RPMI7951 (cell line): ENCODE measurements at places on chromosomes 7 and 10. TPM values are rescaled to one million over a fixed set of nuclear protein-coding genes. Genes with fewer than 3 reads are reported as not detected.

DNA sequence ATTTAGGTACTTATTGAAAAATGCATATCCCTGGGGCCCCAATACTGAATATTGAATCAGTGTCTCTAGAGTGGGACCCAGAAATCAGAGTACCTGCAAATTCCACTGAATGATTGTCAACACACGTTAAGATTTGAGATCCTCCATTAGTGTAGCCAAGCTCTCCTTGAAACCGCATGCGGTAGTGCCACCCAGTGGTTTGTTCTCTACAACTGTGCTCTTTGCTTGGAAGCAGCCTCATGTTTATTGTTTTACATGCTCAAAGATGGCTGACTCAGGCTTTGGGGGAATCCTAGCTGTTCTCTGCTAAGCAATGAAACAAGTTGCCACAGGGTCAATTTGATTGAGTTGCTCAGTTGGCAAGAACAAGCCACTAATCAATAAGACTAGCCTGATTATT is 340.2 kb upstream of the CELF2 start:
- no peak for DNase-seq

DNA sequence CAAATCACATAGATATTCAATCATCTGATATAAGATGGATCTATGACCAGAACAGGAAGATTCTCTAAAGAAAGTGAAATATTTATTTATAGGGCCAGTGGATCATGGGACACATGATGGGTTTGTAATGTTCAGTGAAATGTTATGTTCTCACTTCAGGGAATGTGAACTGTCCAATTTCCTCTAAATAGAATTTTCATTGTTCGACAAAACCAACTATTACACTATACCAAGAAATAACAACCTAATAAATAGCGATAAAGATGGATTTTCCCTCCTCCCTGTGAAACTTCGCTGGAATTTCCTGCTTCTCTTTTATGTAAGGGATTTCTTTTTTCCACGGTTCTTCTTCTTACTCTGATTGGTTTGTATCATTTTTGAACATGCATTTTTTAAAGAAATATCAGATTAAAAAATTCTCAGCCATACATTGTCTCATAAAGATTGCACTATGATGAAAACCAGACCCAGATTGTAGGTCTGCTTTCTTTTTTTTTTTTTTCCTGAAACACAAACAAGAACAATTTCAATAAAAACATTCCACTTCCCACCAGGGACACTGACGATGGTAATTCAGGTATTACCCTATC is 139.8 kb upstream of the ZEB1 start:
- no peak for DNase-seq

Gene NOBOX
- not detected in 2 replicates for total RNA-seq

- no peak for DNase-seq
Measured at GRCh38 chr10:61404751-61405150, 48.4 kb downstream of the TMEM26 start.

DNA sequence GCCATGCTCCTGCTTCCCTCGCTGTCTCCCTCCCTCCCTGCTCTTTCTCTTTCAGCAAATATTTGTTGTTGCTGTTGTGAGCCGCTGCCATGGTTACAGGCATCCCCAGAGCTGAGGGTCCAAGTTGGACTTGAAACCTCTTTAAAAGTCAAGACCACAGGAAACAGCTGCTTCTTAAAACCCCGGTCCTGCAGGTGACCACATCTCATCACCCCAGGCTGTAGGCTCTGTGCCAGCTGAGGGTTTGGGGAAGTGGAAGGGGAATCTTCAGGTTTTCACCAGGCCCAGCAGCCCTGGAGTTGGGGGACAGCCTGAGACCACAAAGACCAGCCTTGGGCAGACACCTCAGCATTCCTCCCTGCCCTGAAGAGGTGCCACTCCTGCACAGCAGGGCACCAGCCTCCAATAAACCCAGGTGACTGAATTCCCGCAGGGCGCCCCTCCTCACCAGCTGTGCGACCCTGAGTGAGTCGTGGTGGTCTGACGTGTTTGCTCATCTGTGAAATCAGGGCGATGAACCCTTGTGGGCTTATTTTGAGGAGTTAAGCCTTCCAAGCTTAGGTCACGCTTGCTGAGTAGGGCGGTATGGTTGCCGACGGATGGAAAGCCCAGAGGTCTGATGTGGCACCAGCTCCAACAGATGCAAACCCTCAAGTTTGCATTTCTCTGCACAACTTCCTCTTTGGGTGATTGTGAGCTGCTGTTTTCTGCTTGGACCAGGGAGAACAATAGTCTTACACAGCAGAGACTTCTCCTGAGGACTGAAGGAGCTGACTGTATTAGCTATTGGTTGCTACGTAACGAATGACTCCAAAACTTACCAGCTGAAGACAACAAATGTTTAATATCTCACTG is 24.8 kb downstream of the NPTX2 start:
- DNase-seq, result peak; percentile 11

Gene ZNF32
- 21.0 and 23.8 TPM in 2 replicates for total RNA-seq

DNA sequence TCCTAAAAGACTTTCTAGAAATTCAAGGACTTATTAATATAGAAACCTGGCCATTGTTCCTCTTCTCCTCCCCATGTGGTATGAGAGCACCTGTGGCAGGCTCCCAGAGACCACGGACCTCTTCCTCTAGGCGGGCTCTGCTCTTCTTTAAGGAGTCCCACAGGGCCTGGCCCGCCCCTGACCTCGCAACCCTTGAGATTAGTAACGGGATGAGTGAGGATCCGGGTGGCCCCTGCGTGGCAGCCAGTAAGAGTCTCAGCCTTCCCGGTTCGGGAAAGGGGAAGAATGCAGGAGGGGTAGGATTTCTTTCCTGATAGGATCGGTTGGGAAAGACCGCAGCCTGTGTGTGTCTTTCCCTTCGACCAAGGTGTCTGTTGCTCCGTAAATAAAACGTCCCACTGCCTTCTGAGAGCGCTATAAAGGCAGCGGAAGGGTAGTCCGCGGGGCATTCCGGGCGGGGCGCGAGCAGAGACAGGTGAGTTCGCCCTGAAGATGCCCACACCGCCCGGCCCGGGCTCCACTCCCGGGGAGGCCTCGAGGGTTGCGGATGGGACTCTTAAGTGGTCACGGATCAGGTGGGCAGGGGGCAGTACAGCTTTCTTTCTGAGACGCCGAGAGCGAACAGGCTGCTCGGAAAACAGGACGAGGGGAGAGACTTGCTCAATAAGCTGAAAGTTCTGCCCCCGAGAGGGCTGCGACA is at the start of gene SLC26A4:
TSS of gene SLC26A4 (plus strand) at position 448 of the 700 bp plus-strand sequence. CDS start 814 bp downstream, outside the sequence.
- DNase-seq, result no peak

- DNase-seq, result no peak
Measured at GRCh38 chr7:95433952-95434556, 774 bp downstream of the PON2 start.

GRCh38 chr7:82442492-82443035 is 1.0 kb downstream of the CACNA2D1 start:
- no peak for DNase-seq

- DNase-seq, result no peak
Measured at GRCh38 chr10:116138897-116139296, 134.1 kb downstream of the GFRA1 start.

Gene RBM20
- 0.20 and 0.36 TPM in 2 replicates for total RNA-seq

DNA sequence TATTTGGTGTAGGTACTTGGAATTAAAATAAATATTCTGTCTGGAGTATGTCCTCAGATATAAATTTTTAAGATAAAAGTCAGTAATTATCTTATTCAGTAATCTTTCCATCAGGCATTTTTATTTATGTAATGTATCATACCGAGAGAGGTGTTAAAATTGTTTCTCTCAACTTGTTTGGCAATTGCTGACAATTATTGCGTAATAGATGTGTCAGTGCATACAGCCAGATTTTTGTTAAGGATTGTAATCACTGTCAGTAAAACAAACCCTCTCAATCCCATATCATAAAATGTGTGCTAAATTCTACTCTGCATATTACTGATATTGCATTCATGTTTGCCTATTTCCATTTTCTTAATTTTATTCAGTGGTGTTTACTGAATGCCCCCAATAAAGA is 69.2 kb downstream of the CNTNAP2 start:
- no peak for DNase-seq

DNA sequence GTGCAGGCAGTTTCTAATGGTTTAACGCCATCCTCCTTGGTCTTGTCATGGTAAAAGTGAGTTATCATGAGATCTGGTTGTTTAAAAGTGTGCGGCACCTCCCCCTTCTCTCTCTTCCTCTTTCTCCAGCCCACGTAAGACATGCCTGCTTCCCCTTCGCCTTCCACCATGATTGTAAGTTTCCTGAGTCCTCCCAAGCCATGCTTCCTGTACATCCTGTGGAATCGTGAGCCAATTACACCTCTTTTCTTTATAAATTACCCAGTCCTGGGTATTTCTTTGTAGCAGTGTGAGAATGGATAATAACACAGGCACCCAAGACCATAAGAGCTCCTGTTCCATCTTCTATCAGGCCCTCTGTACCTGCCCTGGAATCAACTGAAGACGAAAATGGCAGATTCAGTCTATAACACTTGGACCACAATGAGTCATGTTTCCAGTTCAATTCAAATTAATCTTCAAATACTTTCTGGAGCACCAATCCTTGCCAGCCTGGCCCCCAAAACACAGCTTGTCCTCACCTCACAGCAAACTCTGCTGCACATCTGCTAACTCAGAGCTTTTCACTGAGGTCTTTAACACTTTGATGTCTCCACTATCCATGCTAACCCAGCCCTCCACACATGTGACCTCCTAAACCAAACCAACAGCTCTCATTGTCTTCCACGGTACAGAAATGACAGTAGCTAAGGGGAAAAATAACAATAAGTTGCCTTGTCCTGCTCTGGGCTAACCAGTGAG is 73.2 kb downstream of the SFMBT2 start:
- no peak for DNase-seq

DNA sequence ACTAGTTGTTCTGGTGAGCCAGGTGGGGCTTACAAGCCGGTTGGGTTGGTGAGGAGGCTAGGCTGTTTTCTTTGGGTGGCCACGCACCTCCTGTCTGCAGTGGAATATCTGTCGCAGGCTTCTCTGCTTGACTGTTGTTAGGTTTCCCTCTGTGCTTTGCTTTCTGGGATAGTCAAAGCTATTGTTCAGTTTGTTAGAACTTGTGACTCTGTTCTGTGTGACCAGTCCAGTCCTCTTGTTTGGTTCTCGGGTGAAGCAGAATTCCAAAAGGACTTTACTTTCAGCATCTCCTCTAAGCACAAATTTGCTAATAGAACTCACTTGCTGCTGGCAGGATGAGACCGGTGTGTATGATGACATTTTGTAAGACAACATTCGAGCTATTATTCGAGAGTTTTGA is 105.3 kb downstream of the CREB5 start:
- DNase-seq, result no peak

GRCh38 chr7:79610313-79610712 is 156.8 kb upstream of the MAGI2 start:
- DNase-seq, result peak; percentile 1

DNA sequence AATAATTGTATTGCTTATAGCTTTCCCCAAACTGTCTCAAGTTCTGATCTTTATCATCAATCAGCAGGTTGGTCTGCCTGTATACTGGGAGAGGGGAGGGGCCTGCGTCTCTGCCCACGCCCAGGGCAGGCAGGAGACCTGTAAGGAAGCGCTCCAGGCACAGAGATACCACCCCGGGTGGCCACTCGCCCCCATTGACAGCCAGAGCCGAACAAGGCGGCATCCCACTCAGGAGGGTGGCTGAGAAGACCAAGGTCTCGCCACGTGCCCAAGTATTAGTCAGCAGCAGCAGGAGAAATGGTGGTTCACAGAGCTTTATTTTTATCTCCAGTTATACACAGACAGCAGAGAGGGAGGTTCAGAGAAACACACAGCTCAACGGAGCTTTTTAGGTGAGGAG is 7.2 kb downstream of the STK32C start:
- DNase-seq, result no peak

- DNase-seq, result no peak
Measured at GRCh38 chr10:133022776-133023100, 65.0 kb upstream of the ADGRA1 start.

- peak; percentile 13 for DNase-seq
Measured at GRCh38 chr10:63494951-63495350, 26.2 kb upstream of the REEP3 start.

GRCh38 chr10:48782386-48782785 is 97.7 kb downstream of the WDFY4 start:
- no peak for DNase-seq

DNA sequence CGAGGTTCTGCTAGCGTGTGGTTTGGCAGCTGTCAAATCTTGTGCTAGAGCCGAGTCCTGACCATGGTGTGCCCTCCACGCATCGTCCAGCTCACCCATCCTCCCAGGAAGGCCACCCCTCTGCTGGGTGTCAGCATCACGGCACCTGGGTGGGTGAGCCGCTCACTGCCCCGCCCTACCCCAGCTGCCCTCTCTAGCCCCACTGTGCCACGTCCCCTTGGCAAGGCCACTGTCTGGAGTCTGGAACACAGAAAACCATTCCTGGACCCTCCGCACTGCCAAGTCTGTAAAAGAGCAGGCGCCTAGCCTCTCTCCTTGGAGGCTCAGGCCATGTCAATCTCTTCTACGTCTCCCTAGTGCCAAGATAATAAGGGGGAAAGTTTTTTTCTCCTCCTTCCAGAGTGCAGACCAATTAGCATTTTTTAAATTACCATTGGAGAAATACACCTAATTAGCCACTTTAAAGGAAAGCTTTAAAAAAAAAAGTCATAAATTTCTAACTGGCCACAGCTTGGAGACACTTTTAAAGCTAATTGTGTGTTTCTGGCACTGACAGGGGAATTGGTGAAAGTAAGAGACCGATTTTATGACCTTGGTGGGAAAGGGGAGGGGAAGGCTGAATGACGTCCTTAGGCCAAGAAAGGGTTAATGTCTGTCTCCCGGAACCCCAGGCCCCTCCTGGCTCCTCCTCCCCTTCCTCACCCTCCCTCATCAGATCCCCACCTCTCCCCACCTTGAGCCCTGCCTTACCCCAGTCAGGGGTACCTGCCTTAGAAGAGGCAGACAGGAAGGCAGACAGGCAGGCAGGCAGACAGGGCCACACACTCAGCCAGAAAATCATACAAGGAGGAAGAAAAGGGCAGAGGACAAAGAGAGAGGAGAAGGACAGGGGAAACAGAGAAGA is 151.2 kb downstream of the PLXNA4 start:
- no peak for DNase-seq

Gene C10orf95
- total RNA-seq, result not detected in 2 replicates

Gene HECW1
- 12.9 and 18.3 TPM in 2 replicates for total RNA-seq

DNA sequence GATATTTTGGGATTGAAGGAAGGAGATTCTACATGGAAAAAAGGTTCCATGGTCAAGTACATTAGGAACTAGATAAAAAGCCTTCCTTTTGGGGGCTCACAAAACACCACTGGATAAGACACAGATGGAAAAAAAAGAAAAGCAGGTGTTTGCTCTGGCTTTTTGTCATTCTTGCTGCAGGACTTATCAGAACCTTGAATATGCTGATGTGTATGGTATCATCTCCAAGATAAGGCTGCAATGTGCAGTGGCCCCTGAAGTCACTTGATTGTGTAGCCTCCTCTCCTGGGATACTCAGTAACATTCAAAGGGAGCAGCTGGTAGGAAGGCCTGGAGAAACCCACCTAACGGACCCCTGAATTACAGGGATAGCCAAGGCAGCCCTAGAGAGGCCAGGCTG is 54.1 kb upstream of the CARD11 start:
- no peak for DNase-seq
